ENCODE measurements at places on chromosomes 11 and 22. TPM values are rescaled to one million over a fixed set of nuclear protein-coding genes. Genes with fewer than 3 reads are reported as not detected.

MN1 gene
- 9.1 TPM for total RNA-seq

CD3D gene
- total RNA-seq: 0.69 TPM

CALCA gene
- not detected for total RNA-seq

ANO9 gene
- 1.3 TPM for total RNA-seq

OR52N4 gene
- total RNA-seq: not detected

GNAZ gene
- total RNA-seq: 5.4 TPM

SAMM50 gene
- total RNA-seq: 27.5 TPM

RGL4 gene
- not detected for total RNA-seq

MAPK8IP1 gene
- 8.3 TPM for total RNA-seq

FOLR3 gene
- total RNA-seq: not detected

LDLRAD3 gene
- 13.8 TPM for total RNA-seq

EMID1 gene
- total RNA-seq: 9.4 TPM

NLRP10 gene
- total RNA-seq: not detected

RIMBP3C gene
- total RNA-seq: 0.26 TPM

ZFTA gene
- 13.5 TPM for total RNA-seq

CPSF7 gene
- total RNA-seq: 32.9 TPM

SLC7A4 gene
- total RNA-seq: 0.42 TPM

OPCML gene
- 2.3 TPM for total RNA-seq

FTH1 gene
- total RNA-seq: 523 TPM

SAA1 gene
- not detected for total RNA-seq

SPI1 gene
- 5.2 TPM for total RNA-seq

MAFF gene
- 8.4 TPM for total RNA-seq

ANO3 gene
- total RNA-seq: 1.2 TPM

BBOX1 gene
- total RNA-seq: 0.74 TPM

TEX54 gene
- not detected for total RNA-seq

LDHAL6A gene
- not detected for total RNA-seq

DRAP1 gene
- 36.7 TPM for total RNA-seq

CBLIF gene
- total RNA-seq: not detected

PVALB gene
- 2.2 TPM for total RNA-seq

KMT5B gene
- total RNA-seq: 78.5 TPM

PITPNB gene
- 70.7 TPM for total RNA-seq

CTSW gene
- 2.7 TPM for total RNA-seq

MRGPRX3 gene
- total RNA-seq: not detected

PTPRCAP gene
- 1.2 TPM for total RNA-seq

PIK3C2A gene
- total RNA-seq: 92.3 TPM

ZP1 gene
- not detected for total RNA-seq

DTX4 gene
- total RNA-seq: 24.0 TPM

TNNT3 gene
- total RNA-seq: 61.6 TPM

PRSS23 gene
- total RNA-seq: 169 TPM

FAM180B gene
- 0.32 TPM for total RNA-seq

XKR3 gene
- not detected for total RNA-seq

CATSPER1 gene
- total RNA-seq: not detected

NCAPD3 gene
- 29.1 TPM for total RNA-seq

RNH1 gene
- total RNA-seq: 71.5 TPM

PIWIL4 gene
- total RNA-seq: 6.9 TPM

TIRAP gene
- 5.8 TPM for total RNA-seq

TRIM48 gene
- not detected for total RNA-seq

FBXO3 gene
- total RNA-seq: 64.8 TPM

OR56A1 gene
- 0.05 TPM for total RNA-seq

APOA4 gene
- not detected for total RNA-seq

OR2AG1 gene
- not detected for total RNA-seq

OR51B6 gene
- total RNA-seq: not detected

UBE2L6 gene
- 25.6 TPM for total RNA-seq
